ENCODE measurements at places on chromosomes 12 and 14.

- no peak for DNase-seq
Observed at GRCh38 chr12:58915634-58916033, 4.7 kb downstream of the LRIG3 start.

DNA sequence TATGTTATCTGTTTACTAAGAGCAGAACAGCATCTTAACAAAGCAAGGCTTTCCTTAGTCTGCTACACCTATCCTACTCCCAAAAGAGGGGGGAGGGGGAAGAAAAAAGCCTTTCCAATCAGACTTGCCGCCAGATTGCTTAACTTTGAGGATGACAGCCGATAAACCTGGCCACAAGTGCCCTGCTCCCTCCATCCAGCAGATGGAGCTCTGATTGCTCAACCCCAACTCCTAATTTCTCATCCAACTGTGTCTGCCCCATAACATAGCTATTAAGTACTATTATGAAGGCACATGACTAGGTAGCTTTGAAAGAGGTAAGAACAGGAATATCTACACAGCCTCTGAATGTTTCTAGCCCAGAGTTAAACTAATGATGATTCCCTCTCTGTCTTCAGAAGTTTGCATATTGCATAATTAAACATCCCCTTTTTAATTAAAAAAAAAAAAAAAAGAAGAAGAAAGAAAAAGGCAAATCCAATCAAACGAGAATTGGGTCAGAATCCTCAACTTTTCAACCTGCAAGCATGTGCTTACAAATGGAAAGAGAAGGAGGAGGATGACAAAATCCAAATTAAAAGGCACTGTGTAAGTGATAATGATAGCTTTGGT lies 247.4 kb downstream of the GALC start:
- DNase-seq, result no peak

DNA sequence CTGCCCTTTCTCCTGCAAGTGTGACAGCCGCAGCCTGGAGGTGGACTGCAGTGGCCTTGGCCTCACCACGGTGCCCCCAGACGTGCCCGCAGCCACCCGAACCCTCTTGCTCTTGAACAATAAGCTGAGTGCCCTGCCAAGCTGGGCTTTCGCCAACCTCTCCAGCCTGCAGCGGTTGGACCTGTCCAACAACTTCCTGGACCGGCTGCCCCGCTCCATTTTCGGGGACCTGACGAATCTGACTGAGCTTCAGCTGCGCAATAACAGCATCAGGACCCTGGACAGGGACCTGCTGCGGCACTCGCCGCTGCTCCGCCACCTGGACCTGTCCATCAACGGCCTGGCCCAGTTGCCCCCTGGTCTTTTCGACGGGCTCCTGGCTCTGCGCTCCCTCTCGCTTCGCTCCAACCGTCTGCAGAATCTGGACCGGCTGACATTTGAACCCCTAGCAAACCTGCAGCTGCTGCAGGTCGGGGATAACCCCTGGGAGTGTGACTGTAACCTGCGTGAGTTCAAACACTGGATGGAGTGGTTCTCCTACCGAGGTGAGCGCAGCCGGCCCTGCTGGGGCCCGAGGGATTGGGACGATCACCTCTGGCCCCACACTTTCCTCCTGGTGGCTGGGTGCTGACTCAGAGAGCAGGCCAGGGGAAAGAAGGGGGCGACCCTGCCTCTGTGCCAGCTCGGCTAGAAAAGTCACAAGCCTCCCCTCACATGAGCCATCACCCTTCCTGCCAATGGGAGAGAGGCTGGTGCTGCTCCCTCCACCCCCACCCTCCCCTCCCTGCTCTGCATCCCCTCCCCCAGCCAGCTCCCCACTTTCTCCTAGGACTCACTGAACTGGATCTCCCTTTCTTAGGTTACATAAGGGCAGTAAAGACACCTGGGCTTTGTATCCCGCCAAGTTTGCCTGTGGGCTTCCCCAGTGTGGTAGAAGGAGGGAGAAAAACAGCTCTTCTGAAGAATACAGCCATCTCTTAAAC lies 10.9 kb downstream of the LRTM2 start:
- DNase-seq, result no peak

DNA sequence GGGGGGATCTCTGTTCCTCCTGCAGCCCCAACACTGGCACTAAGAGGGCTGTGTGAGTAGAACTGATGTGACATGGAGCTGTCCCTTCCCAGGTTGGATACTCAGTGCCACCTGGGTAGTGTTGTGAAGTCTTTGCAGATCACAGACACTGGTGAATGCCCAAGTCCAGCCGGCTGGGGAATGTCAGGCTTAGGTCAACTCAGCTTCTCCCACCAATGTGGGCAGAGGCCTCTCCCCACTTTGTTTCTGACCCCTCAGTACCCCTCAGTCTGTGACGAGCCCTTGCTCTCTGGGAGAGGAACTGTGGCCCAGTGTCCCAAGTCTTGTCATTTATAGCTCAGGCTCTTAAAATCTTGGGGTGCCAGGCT lies 11.3 kb downstream of the SLC25A29 start:
- no peak for DNase-seq

- DNase-seq, result no peak
Observed at GRCh38 chr12:75936515-75937440, 94.8 kb downstream of the PHLDA1 start.

GRCh38 chr12:2287589-2287988 lies 234.8 kb downstream of the CACNA1C start:
- DNase-seq, result no peak

- DNase-seq, result no peak
Observed at GRCh38 chr12:132447731-132448462, 42.1 kb upstream of the FBRSL1 start.

DNA sequence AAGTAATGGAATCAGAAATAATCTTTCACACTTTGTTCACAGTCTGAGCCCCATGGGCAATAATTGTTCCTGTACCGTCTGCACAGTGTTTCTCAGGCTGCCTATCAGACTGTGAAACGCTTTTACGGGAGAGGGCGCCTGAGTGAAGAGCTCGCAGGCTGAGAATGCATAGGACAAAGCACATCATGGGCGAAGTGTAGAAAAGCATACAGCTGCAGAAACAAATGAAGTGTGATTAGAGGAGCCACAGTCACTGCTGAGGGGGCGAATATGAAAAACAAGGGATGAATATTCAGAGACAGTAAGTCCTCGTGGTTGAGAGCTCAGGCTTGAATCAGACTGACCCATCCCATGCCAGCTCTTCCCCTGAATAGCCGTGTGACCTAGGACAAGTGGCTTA lies 438.4 kb upstream of the DCN start:
- DNase-seq, result no peak

DNA sequence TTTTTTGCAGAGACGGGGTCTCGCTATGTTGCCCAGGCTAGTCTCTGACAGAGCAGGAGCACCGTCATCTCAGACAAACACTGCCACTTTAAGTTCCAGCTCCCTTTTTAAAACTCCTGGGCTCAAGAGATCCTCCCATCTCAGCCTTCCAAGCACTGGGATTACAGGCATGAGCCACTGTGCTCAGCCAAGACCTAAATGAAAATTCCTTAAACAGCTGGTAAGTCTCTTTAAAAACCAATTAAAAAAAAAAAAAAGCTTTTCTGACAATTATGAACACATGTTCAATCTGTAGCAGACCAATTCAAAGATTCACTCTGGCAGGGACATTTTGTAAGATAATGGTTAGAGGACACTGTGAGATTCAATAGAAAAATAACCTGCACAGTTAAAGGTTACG lies 77.8 kb downstream of the HECTD4 start:
- no peak for DNase-seq

- peak; percentile 78 for DNase-seq
Observed at GRCh38 chr12:15863984-15864383, 18.2 kb upstream of the STRAP start.

- DNase-seq, result peak; percentile 3
Observed at GRCh38 chr14:75234173-75235115, 44.2 kb upstream of the FOS start.

DNA sequence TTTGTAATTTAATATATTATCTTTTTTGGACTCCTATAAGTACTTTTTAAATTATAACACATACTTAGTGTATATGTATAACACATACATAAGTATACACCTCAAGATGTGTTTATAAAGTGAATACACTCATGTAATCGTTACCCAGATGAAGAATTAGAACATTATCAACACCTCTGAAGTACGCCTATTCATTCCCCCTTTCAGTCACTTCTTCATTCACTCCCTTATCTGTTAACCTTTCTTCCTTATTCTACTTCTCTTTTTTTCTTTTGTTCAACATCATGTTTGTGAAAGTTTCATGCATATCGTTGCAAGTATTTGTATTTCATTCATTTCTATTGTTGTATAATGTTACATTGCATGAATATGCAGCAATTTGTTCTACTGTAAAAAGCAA lies 98.5 kb downstream of the ARID2 start:
- DNase-seq, result no peak

DNA sequence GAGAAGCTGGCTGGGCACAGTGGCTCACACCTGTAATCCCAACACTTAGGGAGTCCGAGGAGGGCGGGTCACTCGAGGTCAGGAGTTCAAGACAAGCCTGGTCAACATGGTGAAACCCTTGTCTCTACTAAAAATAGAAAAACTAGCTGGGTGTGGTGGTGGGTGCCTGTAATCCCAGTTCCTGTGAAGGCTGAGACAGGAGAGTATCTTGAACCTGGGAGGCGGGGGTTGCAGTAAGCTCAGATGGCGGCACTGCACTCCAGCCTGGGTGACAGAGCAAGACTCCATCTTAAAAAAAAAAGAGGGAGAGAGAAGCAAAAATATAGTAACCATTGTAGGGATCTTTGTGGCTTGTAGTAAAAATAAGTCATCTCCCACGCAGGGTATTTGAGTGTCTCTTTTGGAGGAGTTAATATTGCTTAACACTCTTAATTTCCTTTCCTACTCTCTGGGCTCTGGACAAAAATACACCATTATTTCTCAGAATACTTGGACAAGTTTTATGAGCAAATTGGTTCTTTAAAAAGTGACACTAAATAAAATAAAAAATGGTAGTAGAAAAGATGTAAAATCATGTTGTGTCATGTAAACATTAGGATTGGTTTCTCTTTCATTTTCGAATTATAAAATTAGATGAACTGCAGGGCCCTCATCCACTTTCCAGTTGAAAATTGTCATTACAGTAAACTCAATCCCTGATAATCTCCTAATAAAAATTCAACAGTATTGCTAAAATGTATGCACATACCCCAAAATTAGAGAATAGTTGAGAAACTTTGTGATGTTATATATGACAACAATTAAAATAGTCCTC lies 61.1 kb upstream of the C12orf71 start:
- DNase-seq, result no peak

DNA sequence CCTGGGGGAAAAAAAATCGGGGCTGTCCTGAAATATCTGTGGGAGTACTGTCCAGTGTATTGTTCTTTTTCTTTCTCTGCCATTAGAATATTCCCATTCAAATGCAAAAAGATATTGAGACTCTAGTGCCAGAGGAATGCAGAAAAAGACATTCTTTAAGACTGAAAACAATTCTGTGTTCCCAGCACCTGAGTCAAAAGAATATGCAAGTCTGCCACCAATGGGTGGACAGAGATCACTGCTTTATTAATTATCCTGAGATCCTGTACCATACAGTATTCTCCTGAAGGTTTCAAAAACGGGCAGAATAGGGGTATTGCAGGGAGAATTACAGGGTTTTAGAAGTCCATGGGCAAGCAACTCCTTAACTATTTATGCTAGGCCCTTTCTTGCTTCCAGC lies 361.8 kb downstream of the C12orf50 start:
- no peak for DNase-seq

- DNase-seq, result no peak
Observed at GRCh38 chr14:77985211-77985615, 185.0 kb upstream of the NRXN3 start.

DNA sequence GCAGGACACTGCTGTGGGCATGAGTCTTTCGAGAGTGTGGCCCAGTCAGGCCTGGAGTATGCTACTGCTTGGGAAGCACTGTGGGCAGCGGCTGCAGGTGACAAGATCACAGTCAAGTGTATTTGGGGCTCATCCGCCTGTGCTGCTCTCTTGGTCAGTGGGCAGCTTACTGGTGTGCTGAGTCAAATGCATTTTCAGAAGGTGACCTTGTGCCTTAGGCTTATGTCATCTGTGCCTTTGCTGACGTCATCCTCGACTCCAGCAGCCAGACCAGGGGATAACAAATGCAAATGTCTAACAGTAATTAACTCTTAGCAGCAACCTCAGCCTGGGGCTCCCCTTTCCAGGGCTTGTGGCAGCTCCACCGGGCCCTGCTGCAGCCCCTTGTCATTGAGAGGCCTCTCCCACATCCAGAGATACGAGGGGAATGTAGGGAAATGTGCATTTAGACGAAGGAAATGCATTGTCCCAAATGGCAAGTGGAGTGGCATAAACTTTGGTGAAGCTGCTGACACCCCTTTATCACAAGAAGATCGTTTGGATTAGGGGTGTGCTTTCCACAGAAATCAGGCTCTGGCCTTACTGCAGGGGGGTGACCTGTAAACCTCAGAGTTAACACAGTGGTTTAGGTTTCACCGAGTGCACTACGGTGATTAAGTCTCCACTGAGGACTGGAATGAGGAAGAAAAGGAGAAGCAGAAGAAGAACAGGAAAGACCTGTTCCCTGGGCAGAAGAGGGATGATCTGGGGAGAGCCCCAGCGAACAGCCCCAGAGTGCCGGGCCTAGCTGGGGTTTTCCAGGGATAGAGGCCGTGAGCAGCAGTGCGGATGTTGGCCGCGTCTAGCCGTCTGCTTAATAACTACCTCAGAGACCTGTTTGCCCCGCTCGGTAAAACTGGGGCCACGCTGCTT lies 39.7 kb downstream of the PSMA6 start:
- DNase-seq, result no peak

DNA sequence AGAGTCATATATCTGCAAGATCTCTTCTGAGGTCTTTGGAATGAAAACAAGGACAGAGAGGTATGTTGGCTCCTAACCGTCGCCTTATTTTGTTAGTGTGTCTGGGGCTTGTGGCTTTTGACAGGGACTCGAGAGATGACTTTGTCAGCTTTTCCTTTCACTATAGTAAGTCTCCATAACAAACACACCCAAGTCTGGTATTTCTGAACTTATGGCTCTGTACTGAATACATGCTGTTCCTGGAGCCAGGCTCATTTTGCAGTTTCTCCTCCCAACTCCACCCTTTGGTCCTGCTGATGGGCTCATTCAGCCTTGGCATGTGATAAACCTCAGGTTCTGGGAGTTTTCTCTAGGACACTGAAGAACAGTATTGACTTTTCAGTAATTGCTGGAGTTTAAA lies 27.7 kb upstream of the TMED10 start:
- DNase-seq, result no peak

Data from GDM1 (cell line).